ENCODE measurements at places on chromosomes 13 and 19.
A peak's percentile ranks its signal among the peaks of the same experiment; 100 is the strongest.

DNA sequence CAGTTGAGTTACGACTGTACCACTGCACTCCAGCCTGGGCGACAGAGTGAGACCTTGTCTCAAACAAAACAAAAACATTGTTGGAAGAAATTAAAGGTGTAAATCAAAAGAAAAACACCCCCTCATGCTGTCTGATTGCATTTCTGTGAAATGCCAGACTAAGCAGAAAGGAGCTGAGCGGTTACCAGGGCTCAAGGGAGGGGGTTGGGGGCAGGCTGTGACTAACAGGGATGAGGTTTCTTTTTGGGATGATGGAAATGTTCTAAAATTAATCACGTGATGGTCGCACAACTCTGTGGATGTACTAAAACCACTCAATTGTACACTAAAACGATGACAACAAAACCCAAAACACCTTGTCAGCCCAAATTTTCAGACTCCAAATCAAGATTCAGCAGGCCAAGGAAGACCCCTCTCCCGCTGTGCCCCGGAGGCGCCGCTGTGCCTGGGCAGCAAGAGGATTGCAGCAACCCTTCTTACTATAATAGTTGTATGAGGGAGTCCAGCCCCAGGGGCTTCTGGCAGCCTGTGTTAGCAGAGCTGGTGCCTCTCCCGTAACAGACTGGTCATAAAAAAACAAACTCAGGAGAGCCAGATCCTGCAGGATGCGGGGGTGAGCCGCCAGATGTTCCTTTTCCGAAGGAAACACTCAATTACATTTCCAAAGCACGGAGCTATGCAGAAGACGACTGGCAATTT, 20.9 kb downstream of the CAPS start:
- no peak for DNase-seq

GRCh38 chr13:27188239-27188638, 16.6 kb upstream of the USP12 start:
- no peak for DNase-seq

DNA sequence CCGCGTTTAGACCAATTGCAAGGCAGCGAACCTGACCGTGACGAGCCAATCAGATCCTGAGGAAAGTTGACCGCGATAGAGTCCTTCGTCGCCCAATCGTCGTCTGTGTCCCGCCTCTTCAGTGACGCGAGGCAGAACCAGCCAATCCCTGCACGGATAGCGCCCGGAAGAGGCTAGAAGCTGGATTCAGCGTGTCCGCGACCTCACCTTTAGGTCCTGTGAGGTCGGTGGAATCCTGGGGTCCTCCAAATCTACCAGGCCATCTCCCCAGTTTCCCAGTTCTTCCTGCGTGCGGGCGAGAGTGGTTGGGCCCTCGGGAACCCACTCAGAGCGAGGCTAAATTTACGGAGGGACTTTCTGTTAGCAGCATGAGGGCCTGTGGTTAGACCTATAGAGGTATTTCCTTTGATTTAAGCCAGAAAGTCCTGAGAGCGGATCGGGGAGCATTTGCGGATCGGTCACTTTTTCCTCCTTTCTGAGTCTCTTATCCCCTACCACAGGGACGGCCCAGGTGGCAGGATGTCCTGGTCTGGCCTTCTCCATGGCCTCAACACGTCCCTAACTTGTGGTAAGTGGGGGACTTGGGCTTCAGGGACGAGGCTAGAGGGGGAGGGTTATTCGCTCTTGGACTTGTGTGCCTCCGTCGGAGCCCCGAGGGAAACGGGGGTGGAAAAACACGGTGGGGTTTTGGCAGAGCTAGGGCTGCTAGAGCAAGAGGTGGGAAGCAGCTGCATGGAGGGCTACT, at the start of gene MRPS12:
Gene MRPS12, plus strand, starts transcription at position 169 of the 745 bp plus-strand sequence. Its CDS starts 351 bp downstream, at position 520.
- peak; percentile 99 for DNase-seq

GRCh38 chr13:59677966-59678814, 485.5 kb downstream of the DIAPH3 start:
- no peak for DNase-seq

DNA sequence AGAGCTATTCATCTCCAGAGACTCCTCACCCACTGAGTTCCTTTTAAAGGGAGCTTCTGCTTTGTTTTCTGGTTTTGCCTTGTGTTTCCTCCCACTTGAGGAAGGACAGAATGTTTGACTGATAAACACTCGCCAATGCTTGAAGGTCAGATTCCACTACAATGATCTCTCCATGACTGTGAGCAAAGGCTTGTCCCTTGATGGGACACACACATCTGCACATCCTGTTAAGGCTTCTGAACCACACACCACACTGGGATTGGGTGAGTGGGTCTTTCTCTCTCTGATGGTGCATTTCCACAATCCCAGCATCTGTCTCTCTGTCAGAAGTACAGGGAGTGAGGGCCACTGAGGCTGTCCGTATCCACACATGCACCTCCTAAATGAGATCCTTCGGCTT, 245.3 kb downstream of the IRS2 start:
- no peak for DNase-seq

DNA sequence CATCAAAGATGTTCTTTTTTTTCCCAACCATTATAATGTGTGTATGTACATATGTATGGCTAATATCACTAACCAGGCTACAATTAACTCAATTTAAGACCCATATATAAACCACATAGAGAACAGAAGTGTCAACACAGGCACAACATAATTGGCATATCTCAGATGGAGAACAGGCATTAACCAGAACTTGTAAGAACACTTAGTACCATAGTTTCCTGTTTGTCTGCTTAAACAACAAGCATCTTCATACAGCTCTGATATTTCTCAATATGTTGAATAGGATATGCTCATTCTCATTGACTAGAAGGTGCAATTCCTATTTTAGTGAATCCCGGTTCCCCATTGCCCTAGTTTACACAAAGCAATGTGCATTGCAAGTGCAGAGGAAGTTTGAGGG, 116.9 kb upstream of the EDNRB start:
- DNase-seq: no peak

DNA sequence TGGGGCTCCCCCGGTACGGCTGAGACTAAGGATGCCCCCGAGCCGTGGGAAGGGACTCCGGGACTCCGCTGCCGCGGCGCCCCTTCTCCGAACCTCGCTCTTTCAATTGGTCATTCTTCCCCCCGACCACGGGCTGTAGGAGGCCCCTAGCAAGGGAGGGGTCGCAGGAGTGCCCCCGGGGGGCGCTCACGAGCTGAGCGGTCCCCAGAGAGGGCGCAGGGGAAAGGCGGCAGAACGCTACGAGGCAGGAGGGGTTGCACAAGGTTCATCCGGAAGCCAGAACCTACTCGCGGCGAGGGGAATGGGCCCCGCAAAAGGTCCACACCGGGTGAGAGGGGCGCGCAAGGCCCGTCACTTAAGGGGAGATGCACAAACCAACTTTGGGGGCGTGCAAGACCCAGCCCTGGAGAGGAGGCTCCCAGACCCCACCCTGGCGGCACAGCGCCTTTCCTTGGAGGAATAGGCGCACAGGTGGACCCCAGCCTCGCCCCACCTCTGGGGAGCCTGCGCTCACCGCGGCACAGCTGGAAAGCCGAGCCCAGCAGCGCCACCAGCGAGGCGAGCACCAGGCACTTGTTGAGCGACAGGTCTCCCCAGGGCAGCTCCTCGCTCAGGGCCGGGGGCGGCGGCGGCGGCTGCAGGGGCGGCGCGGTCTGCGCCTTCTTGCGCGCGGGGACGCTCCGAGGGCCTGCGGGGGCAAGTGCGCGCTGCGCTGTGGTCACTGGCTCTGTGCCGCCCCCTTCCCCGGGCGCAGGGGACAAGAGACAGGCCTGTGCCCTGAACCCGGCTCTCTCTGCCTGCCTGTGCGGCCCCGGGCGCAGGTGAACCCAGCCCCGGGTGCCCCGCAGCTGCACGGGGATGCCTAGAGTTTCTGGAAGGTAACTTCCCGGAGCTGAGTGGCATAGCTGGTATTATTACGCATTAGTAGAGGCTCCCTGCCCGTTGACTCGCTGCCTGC, 2.8 kb downstream of the JSRP1 start:
- DNase-seq: no peak

DNA sequence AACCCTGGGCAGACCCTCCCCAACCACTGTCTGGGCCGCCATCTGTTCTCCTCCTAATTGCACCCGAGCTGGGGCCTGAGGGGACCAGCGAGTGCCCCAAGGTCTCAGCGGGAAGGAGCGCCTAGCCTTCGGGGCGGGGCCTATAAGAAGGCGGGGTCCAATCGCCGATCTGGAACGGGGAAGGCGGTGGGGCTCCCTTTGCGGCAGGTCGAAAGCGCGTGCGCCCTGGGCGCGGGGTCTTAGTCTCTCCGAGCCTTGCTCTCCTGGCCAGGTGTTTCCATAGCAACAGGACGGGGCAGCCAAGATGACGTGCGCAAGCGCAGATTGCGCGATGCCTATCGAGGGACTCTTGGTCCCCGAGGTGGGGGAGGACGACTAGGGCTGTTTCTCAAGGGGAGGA, 2.8 kb downstream of the MAST1 start:
- no peak for DNase-seq

All from Right ventricle myocardium superior (tissue), 1 donor.